Muscle of arm (tissue), 14 donors: ENCODE measurements at places on chromosomes 16 and 17.

DNA sequence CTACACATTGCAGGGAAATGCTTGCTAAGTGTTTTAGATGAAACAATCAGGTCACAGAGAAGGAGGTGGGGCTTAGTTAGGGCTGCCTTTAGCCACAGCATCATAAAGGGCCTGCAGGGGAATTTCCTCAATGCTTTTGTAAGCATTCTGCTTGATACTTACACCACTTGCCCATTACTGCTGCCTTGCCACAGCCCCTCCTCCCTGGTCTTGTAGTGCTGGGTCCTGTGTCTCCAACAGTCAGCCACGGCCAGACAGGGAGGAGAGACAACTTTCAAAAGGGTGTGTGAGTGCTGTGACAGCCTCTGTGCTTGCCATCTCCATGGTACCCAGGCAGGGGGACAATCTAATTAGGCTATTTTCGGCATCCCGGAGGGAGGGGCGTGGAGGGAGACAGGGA is 111.2 kb downstream of the SHISA9 start:
- DNase-seq: no peak

- no peak for DNase-seq
Measured at GRCh38 chr16:35480988-35481387, 2021.6 kb downstream of the TP53TG3F start.

DNA sequence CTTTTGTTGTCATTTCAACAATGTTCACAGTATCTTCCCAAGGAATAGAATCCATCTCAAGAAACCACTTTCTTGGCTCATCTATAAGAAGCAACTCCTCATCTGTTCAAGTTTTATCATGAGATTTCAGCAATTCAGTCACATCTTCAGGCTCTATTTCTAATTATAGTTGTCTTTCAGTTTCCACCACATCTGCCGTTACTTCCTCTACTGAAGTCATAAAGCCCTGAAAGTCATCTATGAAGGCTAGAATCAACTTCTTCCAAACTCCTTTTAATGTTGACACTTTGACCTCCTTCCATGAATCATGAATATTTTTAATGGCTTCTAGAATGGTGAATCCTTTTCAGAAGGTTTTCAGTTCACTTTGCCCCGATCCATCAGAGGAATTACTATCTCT is 102.1 kb downstream of the CDH13 start:
- no peak for DNase-seq

DNA sequence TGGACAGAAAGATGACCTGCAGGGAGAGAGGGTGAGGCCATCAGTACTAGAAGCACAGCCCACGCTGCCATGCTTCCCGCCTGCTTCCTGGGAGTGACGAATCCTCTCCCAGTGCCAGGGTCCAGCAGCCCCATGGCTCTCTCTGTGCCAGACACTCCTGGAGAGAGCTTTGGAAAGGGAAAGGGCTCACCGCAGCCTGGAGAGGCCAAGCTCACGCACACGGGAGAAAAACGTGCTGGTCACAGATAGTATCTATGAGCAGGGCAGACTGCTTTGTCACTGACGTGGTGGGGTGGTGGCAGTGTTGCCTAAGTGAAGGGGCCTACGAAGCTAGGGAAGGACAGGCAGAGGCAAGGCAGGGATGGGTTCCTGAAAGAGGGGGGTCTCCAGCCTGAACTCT is 5.4 kb downstream of the WBP2 start:
- DNase-seq: no peak
